Tongue (tissue), 3 donors: ENCODE measurements at places on chromosomes 12 and 14.
A peak's percentile ranks its signal among the peaks of the same experiment; 100 is the strongest.

- peak; percentile 81 for DNase-seq
Observed at GRCh38 chr12:91361864-91362263, 179.2 kb upstream of the DCN start.

GRCh38 chr12:110782094-110782493, 39.4 kb upstream of the PPP1CC start:
- DNase-seq, result no peak

DNA sequence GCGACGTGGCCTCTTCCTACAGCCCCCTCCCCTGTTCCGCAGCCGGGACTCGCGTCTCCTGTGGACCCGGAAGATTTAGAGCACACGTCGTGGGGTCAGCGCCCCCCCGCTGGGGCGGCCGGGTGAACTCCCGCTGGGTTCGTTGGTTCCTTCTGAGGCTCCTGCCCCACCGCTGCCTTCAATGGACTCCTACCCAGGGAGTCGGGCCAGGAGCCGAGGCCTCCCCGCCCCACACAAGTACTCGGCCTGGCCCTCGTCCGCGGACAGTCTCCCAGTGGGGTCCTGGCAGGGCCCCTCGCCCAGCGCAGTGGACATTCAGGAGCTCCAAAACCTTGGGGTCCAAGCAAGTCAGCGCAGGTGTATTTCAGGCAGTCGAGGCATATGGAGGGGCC, 1.2 kb downstream of the MMP17 start:
- peak; percentile 18 for DNase-seq

- no peak for DNase-seq
Observed at GRCh38 chr12:54240129-54240528, 39.8 kb downstream of the CBX5 start.

GRCh38 chr12:6292606-6293005, 17.9 kb upstream of the PLEKHG6 start:
- no peak for DNase-seq

DNA sequence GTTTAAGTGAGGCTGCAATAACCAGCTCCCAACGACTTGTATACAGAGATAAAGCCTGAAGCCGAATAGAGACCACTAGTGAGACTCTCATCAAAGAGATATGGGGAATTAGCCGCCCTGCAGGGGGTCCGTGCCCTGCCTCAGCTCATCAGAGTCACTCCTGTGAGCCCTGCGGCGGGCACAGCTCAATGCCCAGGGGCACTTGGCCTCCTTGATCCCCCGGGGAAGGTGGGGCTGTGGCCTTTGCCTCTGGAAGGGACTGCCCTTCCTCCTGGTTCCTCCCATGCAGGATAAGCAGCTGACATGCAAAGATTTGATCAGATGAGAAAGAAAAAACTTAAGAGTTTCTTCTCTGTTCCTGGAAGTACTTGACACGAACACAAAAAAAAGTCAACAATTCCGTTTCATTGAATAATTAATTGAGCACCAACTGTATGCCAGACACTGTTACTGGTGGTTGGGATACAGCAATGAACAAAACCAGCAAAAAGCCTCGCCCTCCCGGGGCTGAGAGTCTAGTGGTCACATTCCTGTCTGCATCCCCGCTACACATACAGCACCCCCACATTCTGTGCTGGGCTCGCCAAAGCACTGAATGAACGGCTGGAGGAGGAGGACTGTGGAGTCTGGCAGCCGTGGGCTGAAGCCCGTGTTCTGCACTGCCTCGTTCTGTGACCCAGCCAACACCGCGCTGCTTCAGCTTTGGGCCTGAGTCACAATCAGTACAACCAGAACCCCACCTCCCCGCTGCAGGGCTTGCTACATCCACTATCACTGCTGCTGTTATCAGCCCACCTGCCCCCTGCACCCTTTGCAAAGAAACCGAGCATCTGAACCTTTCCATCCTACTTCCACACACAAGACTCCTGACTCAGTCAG, 10.3 kb downstream of the TTC7B start:
- no peak for DNase-seq

- DNase-seq, result no peak
Observed at GRCh38 chr14:32110548-32110896, 33.4 kb downstream of the ARHGAP5 start.

GRCh38 chr12:94488463-94488862, 28.8 kb upstream of the CEP83 start:
- peak; percentile 1 for DNase-seq

DNA sequence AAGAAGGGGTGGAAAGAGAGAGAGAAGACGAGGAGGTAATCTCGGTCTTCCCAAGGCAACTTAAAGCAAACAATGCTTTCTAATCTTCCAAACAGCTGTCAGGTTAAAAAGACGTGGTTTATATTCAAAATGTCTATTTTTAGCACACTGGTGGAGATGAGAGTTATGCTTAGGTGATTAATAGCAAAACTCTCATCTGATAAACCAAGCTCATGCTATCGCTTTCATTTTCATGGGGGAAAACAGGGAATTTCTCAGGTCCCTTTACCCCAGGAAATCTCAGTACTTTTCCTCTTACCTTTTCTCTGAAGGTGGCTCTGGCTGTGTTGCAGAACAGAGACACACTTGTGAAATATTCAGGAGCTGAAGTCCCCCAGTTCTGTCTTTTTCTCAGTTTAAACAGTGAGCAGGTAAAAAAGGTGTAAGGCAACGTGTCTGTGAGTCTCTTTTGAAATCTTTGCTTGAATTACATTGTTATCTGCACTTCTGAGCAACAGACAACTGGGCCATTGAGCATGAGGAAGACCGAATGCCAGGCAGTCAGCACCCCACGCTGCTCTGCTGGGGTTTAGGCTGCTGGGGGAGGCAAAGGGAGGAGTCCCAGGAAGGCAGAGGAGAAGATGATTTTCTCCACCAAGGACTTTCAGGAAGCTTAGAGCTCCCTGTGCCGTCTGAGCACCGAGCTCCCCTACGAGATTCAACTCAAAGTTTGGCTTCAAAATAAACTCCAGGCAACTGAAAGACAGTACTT, 759.3 kb downstream of the BCL11B start:
- DNase-seq, result no peak

DNA sequence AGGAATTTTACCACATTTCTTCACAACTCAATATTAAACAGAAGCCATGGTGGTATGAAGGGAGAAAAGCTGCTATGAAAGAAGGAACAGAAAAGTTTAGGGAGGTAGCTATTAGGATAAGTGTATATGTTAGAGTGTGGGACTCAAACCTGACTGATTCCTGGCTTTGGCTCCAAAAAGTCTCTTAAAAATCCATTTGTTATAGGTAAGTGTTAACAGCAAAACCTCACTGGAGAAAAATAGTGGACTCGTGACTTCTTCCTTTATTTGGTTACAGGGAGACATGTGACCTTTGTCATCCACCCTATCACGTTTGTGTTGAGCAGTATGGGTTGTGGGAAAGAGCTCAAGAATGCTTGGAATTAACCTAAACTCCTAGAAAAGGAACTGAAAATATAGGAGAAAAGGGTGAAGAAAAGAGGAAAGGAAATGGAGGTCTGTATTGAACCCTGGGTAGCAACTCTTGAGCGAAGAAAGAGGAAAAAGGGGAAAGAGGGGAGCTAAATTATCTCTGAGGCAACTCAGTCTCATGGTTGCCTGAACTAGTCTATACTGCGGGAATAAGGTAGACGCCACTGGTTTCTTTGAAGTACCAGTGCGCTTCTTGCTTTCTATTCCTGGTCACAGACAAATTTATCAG, 3.6 kb upstream of the EID3 start:
- DNase-seq, result no peak

DNA sequence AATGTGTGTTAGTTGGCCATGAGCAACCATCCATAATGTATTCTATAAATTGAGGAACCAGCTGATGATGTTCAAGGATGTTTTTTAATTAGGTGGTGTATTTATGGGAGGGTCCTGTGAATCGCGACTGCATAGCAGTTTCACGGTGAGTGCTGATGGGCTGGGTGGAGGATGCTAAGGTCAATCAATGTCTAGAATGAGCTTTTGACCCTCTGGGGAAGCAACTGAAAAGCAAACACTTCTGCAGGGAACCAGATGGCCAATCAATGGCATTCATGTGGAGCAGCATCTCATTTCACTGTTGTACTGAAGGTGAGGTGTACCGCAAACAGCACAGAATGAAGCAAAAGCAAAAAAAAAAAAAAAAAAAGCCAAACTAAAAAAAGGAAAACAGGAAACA, 676.1 kb upstream of the TMEM132C start:
- no peak for DNase-seq

GRCh38 chr14:59333668-59334067, 131.5 kb downstream of the GPR135 start:
- DNase-seq, result peak; percentile 91

GRCh38 chr12:101670007-101670671, 27.3 kb upstream of the CHPT1 start:
- DNase-seq, result peak; percentile 32

DNA sequence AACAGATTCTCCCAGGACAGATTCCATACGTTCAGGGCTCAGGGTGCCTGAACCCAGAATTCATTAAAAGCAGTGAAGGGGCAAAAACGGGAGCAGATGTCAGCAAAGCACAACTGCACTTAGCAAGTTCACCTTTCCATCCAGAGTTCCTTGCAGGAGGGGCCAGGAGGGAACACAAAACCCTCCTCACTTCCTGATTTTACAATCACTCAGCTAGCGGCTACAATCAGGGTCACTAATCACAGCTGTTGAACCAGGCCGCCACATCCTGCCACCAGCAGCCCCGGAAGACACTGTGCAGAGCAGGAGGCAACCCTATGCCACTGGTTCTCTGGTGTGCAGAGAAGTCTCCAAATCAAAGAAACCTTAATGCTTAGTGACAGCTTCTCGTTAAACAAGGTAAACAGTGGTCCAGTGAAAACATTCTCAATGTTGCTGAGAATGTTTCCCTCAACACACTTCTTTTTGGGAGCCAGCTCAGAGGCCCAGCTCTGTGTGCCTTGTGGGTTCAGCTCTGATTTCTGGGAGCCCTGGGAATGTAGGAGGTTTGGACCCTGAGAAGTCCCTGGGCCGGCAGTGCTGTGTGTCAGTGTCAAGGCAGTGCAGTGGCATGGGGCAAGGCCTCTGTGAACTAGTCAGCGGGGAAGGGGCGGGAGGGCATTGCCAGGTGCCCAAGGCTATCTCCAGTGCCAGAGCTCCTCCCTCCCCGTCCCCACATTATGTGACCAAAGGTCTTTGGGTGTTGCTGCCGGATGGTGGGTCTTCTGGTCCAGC, 54.5 kb downstream of the VCPKMT start:
- DNase-seq, result no peak

DNA sequence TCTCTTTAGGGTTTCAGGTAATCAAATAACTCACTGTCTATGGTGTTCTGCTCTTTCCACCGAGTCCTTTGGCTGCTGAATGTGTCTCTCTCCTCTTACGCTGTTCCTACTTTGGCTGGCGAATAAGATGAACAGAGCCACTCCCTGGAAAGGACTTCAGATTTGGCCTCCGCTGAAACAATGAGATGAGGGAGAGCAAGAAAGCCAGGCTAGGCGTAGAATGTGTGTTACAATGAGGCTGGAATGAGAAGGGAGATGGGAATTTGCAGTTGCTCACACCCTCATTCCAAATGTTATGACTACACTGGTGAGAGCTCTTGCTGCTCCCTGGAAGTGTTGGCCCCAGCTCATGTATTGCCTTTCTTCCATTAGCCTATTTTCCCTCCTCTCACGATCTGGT, at the start of gene MFAP5:
MFAP5 (minus strand) TSS at position 234 of the 400 bp plus-strand sequence. CDS start 722 bp downstream, outside the sequence.
- DNase-seq, result peak; percentile 12

GRCh38 chr12:43736927-43737440, 21.6 kb downstream of the PUS7L start:
- no peak for DNase-seq

- no peak for DNase-seq
Observed at GRCh38 chr14:54787261-54787660, 115.4 kb downstream of the GCH1 start.

DNA sequence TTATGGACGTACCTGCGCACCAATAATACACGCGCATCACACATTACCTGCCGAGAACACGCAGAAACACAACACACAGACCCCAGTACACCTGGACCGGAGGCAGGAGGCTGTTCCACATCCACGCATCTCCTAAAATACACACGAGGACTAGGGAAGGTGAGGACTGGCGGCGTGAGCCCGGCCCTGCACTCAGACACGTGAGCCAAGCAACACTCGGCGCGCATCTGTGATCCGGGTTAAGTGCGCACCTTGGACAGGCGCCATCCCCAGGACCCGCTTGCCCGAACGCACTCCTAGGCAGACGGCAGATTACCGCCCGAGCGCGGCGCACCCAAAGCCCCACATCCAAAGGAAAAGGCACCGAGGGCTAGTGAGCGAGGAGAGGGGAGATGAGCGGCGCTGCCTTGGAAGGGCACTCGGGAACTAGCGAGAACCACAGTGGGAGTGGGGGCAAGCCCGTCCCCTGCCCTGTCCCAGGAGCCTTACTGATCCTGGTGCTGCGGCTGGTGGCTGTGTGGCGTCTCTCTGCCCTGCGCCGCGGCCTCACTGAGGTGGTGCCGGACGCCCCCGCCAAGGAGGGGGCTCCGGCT, 417 bp downstream of the GLS2 start:
- peak; percentile 40 for DNase-seq

GRCh38 chr12:15563663-15564062, 225.5 kb downstream of the EPS8 start:
- peak; percentile 56 for DNase-seq

- peak; percentile 53 for DNase-seq
Observed at GRCh38 chr14:59147007-59147406, 41.5 kb upstream of the DAAM1 start.

GRCh38 chr12:81114226-81114625, 36.3 kb downstream of the ACSS3 start:
- DNase-seq, result no peak

GRCh38 chr14:32300136-32300535, 29.0 kb upstream of the AKAP6 start:
- DNase-seq, result peak; percentile 37

- DNase-seq, result peak; percentile 45
Observed at GRCh38 chr14:91252871-91253794, 8.6 kb upstream of the GPR68 start.

- no peak for DNase-seq
Observed at GRCh38 chr14:64501411-64502171, 2.0 kb downstream of the ZBTB25 start.

GRCh38 chr12:92641291-92641690, 61.5 kb upstream of the PLEKHG7 start:
- DNase-seq, result no peak

GRCh38 chr12:77772676-77773298, 57.9 kb upstream of the NAV3 start:
- DNase-seq, result peak; percentile 57

DNA sequence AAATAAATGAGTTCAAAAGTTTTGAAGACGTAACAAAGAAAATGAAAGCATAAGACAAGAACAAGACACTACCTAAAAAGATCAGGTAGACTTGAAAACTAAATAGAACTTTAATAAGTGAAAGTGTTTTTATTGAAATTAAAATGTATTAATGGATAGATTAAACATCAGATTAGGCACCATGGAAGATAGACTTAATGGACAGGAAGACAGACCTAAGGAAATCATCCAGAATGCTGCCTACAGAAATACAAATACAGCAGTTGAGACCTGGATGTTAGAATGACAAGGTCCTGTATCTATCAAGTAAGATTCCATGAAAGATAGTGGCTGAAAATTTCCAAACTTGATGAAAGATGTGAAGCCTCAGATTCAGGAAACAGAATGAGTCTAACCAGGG, 11.5 kb downstream of the PLEKHH1 start:
- DNase-seq, result no peak

GRCh38 chr12:112001576-112001975, 11.4 kb downstream of the TMEM116 start:
- no peak for DNase-seq

GRCh38 chr12:76259106-76259505, 89.1 kb downstream of the BBS10 start:
- no peak for DNase-seq

- peak; percentile 61 for DNase-seq
Observed at GRCh38 chr12:50637870-50638481, 125.9 kb upstream of the ATF1 start.
